ENCODE measurements at places on chromosomes 5 and 9.

DNA sequence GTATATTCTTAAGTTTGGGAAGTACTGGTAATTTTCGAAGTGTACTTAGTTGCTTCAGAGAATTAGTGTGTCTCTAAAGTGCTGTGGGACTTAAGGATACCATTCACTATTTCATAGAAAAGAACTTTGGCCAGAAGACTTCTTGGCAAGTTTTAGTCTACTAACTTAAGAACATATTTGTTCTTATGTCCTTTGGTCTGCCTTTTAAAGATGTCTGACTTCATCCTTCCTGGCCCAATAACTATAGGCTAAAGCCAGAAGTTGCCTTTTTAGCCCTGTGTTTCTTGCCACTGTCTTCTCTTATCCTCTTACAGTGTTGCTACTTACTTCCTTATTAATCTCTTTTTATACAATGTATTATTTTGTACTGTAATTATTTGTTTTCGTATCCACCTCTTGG, 6.3 kb downstream of the RBM27 start:
- DNase-seq = no peak

DNA sequence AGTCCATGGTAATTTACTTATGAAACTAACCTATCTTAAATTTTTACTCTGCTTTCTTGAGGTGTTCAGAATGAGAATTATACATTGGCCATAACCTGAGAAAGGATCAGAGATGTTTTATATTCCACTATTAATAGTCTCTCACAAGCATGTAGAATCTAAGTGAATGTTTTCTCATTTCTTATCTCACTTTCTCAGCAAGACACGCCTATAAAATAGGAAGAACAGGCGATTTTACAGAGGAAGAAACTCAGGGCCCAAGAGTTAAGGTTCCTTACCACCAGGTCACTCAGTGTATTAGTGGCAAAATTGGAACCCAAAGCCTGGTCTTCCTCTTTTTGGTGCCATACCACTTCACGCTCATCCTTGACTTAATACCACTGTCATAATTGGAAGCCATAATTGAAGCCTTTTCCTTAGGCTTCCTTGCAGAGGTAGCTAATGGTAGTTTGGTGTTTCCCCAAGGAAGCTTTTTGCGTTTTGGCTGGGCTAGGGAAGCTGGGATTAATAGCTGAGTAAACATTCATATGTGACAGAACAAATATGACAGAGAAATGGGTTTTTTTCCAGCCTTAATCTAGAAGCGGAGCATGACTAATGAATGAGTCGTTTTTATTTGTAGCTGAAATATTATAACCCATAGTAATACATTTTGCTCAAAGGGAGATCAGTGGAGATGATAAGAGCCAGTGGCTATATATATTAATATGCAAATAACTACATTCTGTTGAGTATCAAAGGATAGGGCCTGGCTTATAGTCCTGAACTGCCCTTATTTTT, 16.9 kb downstream of the HMGXB3 start:
- DNase-seq = no peak

DNA sequence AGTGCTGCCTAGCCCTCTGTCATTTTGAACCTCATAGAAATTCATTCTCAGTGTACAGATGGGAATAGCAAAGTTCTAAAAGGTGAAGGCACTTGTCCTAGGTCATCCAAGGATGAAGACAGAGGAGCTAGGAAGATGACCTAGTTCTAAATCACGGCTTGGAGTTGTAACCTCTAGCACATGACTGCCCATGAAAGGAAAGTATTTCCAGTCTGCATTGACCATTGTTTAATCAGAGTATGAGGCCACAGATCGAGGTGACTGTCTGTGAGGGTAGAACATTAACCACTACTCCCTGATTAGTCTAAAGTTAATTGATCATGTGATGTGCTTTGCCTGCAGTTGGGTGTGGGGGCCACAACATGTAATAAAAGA, 674 bp upstream of the TNFSF15 start:
- no peak for DNase-seq

DNA sequence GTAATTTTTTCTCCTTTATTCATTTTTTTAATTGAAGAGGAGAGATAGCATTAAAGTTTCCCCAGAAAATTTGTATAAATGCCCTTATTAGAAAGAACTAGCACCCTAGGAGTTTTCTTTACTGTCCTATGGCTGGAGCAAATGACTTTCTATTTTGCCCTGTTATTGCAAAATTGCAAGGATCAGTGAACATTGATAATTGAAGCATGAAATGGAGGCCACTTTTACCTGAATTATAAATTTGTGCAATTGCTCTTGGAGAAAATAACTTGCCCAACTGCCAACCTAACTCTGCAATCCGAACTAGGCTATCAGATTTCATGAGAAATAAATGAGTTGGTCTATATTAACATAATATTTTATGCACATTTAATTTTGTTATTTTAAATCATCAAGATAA, 111.9 kb downstream of the MTRR start:
- no peak for DNase-seq

DNA sequence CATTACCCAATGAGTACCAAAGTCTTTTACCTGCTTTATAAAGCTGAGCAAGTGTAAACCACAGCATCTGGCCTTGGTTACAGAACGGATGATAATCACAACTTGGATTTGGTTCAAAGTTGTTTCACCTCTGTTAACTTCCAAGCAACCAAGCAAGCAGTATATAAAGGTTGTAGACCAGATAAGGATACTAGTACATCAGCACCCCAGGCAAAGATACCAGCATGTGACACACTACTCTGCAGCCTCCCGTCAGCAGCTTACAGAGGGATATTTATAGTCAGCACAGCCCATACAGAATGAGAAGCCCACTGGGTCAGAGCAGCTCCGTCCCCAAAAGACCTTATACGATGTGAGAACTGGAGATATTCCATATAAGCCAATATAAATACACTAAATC, 193.3 kb downstream of the SMARCA2 start:
- no peak for DNase-seq

DNA sequence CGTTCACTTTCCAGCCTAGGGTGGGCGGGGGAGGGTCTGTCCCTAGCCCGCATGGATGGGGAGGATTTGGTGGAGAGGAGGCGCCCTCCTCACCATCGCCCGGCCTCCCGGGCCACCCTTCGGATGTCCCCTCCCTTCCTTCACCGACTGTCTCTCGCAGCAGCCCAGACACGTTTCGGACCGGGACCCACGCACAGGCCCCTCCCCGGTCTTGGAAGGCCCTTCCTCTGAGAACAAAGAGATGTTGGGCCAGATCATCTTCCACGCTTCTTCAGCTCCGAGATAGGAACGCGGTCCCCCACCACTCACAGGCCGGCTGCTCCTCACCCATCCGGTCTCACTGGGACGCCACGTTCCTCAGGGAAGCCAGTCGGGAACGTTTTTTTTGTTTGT, 640 bp upstream of the DPM2 start:
- no peak for DNase-seq

- DNase-seq = no peak
Observed at GRCh38 chr5:14193496-14193895, 50.4 kb downstream of the TRIO start.

DNA sequence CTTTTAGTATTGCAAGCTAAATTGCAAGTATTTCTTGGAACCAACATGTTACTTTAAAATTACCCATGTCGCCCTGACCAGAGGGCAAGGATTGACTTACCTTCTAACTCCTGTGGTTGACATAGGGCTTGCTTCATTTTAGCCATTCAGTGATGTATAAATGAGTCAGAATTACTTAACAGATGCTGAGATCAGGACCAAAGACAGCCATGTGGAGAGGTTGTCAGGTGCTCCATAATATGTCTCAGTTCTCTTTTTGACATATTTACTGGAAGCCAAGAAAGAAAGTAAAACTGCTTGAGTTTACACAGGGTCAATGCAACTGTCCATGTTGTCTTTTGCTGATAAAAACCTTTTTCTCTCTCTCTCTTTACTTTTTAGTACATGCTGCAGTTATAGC, 33.2 kb downstream of the F2RL2 start:
- no peak for DNase-seq

DNA sequence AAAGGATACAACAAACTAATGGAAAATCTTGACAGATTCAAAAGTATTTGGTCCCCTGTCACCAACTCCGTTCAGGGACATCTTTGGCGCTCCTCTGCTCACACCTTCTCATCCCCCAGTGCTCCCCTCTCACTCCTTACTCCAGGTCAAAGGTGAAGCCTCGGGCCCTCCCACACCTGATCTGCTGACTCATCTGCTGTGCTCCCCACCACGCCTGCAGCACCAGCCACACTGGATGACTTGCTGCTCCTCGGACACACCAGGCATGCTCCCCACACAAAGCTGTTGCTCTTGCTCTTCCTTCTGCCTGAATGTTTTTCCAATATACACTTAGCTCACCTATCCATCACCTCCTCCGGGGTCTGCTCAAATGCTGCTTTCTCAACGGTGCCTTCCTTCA, 123.4 kb downstream of the ESM1 start:
- DNase-seq = no peak

DNA sequence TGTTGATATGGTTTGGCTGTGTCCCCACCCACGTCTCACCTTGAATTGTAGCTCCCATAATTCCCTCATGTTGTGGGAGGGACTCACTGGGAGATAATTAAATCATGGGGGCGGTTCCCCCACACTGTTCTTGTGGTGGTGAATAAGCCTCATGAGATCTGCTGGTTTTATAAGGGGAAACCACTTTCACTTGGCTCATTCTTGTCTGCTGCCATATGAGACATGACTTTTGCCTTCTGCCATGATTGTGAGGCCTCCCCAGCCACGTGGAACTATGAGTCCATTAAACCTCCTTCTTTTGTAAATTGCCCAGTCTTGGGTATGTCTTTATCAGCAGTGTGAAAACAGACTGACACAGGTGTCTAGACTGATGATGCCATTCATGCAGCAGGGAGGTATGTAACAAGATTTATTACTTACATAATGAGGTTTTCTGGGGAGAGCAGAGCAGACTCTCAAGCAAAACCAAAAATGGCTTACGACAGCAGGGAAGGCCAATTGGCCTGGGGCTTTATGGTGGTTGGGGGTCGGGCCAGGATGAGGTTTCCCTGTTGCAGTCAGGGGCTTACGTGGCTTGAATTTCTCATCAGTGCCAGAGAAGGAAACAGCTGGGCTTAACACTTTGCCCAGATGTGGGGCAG, 9.5 kb upstream of the COMMD10 start:
- no peak for DNase-seq

DNA sequence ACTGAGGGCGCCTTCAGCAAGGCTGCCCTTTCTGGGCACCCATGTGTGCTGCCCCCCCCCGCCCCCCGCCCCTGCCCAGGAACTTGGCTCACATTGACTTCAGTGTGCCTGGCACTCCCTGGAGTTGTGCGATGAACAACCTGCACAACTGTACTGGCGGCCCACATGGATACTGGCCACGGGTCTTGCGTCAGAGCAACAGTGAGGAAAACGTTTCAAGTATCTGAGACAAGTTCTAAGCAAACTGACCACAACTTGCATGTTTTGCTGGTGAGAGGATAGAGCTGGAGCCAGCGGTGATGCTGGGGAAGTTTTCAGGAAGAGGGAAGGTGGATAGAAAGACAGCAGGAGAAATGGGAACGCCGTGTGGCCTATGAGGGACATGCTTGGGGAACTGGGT, 45.4 kb downstream of the HABP4 start:
- DNase-seq = no peak

DNA sequence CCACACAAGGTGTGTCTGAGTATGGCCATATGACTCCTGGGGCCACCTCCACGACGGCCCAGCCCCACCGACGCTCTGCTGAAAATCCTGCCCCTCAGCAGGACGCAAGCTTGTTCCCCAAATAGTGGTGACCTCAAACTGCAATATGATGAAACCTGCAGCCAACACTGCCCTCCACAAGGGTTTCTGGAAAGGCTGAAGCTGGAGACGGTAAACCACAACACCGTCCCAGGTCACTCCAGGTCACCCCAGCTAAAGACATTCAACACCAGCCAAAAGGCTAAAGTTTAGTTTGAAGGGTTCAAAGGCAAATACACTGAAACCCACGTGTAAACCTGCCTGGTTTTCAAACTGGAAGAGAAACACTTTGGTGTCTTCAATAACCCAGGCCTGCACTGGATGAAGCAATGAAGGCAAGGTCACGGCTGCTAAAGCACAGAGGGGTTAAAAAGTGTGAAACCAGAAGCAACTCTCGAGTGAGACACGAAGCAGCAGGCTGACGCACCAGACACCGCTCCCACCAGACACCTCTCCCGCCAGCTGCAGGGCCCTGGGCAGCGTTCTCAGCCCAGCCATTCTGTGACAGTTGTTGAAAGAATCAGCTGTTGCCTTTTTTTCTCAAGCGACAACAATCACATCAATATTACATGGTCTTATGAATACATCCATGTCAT, 1.8 kb upstream of the LHX3 start:
- no peak for DNase-seq

- DNase-seq = peak; percentile 73
Observed at GRCh38 chr5:177447611-177448243, 1.1 kb downstream of the PRR7 start.

- DNase-seq = no peak
Observed at GRCh38 chr9:99341686-99342085, 119.6 kb downstream of the SEC61B start.

- no peak for DNase-seq
Observed at GRCh38 chr5:151896031-151896691, 28.5 kb downstream of the GLRA1 start.

- no peak for DNase-seq
Observed at GRCh38 chr5:1916041-1917001, 33.6 kb upstream of the IRX4 start.

DNA sequence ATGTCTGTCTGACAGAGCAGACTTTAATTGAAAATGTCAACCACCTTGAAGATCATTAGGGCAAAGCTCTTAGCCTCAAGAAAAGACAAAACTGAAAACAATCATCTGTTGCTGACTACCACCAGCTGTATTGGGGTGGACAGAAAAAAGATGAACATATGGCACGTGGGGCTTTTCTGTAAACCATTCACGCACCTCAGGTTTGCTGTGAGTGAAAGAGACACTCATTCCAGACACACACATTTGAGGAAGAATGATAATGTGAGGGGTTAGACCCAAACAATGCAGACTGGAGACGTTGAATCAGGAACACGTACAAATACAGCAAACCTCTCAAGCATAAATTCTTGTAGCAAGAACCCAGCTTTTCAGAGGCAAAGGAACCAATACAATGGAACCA, 158.7 kb downstream of the EBF1 start:
- no peak for DNase-seq

- no peak for DNase-seq
Observed at GRCh38 chr5:108749128-108749861, 1.6 kb downstream of the FER start.

- no peak for DNase-seq
Observed at GRCh38 chr9:107299437-107299836, 16.4 kb downstream of the RAD23B start.
